ENCODE measurements at places on chromosomes 2 and 18.

GRCh38 chr2:30073523-30073922, 73.3 kb upstream of the YPEL5 start:
- no peak for DNase-seq

DNA sequence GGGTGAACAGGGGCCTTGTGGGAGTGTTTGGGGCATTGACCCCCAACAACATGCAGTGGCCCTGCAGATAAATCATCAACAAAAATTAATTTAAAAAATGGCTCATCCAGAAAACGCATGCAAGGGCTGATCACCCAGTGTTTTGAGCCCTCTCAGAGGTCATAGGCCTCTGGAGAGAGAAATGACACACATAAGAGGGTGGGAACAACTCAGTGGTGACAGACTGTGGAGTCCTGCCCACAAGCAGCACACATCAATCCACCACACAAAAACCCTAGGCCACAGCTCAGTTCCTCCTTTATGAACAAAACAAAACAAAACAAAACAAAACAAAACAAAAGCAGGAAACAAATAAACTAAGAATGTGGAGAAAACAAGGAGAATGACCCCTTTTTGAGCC, 351.7 kb upstream of the SPHKAP start:
- DNase-seq: no peak

GRCh38 chr18:13382366-13382953, 163.9 kb downstream of the LDLRAD4 start:
- no peak for DNase-seq

- DNase-seq: no peak
Observed at GRCh38 chr2:25539136-25539535, 134.2 kb downstream of the DTNB start.

DNA sequence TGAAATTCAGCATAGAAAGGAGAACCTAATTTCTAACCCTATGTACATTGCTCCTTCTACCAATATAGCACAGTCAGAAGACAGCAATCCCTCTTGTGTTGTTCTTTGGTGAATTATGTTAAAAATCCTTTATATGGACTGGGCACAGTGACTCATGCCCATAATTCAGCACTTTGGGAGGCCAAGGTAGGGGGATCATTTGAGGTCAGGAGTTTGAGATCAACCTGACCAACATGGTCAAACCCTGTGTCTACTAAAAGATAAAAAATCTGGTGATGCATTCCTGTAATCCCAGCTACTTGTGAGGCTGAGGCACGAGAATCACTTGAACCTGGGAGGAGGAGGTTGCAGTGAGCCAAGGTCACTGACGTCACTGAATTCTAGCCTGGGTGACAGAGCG, 195.6 kb downstream of the TMX3 start:
- DNase-seq: no peak

Data from HTR-8/SVneo (cell line).